ENCODE measurements at places on chromosomes 2 and 18.

DNA sequence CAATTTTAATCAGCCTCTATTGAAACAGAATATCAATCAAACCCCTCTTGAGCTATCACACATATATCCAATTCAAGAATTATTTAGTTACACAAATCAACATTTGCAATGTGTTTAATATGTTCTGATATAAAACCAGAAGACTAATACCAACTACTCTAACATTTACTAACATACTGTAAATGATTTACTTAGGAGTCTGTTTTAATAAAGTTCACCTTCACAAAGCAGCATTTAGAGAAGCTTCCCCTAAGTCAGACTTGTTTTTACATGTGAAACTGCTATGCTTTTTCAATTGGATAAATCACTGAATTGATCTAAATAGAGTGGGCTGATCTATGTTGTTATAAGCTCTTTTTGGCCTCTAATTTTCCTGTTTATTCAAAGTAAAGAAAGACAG, 18.3 kb downstream of the COL4A3 start:
- no peak for DNase-seq

DNA sequence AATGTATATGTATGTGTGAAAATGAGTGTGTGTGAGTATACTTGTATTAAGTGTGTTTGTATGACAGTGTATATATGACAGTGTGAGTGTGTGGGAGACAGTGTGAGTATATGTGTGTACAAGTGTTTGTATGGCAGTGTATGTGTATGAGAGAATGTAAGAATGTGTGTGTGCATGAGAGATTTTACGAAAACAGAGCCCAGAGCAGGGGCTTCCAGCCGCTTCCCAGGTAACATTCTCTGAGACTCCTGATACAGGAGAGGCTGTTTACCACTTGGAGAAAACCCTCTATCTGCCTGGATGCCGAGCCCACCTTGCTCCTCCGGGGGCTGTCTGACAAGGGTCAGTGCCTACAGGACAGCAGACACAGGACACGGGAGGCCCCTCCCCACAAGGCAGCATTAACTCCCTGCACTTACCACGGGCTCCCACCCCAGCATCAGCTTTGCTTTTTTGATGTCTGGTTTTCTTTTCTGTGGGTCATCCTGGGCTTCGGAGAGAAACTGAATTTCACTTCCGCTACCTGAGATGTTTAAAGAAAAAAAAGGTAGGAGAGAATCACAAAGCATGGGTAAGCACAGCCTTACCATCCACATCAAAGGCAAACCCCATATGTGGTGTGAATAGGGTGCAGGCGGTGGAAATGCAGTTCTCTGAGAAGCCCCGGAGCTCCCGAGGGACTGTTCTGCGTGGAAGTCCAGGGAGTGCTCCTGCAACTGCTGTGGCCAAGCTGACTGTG, 97.6 kb downstream of the UXS1 start:
- no peak for DNase-seq

DNA sequence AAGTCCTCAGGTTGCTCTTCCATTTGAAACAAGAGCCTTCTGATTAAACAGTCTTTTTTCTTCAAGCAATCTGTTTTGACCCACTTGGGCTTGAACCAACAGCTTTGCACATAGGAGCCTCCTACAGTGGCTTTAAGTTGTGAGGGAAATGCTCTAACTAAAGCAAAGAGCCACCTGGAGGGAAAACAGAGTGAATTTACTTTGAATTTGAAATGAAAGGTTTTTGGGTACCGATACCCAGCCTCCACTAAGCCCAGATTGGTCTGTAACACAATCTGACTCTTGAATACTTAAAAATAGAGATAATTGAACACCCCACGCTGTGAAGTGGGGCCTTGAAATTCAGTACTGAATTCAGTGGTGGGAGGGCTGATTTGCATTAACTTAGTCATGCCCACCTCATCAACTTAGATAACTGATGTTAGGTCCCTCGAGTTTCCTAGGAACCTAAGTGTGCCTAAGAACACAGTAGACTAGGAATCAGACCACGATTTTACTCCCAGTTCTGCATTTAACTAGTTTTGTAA, 56.3 kb upstream of the ACVR1C start:
- DNase-seq, result no peak

DNA sequence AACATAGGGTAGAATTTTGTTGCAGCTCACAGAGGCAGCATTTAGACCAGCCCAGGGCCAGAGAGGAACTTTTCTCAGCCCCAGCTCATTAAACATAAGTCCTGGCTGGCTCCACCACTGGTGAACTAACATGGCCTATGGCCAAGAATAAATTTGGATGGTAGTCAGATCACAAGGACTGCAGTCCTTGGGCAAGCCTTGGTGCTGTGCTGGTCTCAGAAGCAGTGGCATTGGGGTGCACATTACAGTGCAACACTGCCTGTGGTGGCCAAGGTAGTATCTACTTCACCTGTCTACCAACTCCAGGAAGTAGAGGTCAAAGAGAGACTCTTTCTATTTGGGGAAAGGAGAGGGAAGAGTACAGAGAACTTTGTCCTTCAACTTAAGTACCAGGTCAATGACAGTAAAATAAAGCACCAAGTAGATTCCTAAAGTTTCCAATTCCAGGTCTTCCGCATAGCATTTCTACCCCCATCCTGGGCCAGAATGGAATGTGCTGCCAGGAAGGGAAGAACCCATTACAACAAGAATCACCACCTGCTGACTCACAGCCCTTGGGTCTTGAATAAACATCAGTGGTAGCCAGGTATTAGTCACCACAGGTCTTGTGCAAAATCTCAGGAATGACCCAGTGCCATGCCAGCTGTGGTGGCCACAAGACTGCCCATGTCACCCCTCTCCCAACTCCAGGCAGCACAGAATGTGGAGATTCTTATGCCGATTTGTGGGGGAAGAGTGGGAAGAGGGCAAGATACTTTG, 155.4 kb upstream of the FSIP2 start:
- DNase-seq, result no peak

DNA sequence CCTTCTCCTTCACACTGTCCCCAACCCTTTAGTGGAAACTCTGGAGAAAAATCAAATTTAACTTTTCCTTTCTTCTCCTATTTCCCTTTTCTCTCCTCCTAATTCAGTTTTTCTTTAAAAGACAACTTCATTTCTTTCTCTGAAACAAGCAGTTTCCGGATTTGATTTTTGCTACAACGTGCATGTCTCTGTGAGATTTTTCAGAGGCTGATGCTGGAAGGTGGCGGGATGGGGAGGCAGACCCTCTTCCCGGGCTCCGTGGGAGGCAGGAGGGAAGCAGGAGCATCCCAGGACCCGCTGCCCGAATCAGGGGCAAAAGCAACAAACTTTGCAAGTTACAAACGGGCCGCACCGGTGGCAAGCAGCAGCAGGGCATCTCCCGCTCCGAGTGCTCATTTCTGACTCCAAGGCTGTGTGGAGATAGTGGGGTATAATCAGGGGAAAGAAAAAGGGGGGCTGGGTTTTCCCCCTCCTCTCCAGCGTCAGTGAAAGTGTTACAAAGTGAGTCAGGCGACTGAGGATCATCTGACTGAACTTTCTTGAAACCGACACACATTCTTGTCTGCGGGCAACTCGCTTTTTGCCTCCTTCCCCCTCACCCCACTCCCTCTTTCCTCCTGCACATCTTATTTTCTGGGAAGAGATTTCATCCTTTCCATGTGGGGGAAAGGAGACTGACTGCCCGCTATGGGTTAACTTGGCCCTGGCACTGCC, 6.4 kb downstream of the ZEB2 start:
- no peak for DNase-seq

DNA sequence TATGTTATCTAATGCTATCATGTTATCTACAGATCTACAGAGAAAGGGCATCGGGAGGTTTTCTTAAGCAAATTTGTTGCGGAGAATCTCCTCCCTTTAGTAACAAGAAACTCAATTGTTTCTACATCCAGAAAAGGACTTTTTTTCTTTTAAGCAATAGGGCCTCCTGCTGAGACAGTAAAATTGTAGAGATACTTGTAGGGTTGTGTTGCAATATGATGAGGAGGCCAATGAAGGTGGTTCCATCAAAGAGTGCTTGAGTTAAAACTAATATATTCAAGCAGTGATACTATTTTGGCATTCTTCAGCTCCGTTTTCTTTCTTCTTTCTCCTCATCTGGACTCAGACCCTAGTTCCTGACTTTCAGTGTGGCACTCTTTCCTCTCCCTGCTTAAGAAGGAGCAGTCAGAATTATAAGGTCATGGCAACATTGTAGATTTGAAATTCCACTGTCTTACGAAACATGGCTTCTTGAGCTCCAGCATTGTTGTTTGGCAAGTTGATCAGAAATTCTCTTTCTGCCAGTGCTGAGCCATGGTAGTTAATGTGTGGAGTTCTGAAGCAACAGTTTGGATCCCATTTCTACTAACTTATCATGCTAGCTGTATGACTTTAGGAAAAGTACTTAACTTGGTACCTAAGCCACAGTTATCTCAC, 202.0 kb upstream of the SLC14A2 start:
- no peak for DNase-seq

DNA sequence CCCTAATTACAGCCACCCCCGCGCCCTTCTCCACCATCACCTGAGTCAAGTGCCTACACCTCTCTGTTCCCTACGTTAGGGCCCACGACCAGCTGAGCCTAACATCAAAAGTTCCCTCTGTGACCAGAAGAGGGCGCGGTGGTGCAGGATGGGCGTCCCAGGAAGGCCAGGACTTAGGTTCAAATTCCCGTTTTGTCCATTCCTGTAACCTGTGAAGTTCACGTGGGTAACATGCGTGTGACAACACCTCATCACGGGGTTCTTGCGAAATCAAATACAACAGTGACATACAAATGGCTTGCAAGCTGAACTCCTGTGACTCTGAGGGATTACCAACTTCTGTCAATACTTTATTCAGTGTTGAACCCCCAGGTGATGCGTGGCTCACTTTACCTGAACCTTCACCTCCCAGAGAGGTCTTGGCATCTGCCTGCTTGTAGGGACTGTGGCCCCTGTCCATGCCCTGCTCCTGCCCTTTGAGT, 207.9 kb downstream of the ARL4C start:
- DNase-seq, result no peak

DNA sequence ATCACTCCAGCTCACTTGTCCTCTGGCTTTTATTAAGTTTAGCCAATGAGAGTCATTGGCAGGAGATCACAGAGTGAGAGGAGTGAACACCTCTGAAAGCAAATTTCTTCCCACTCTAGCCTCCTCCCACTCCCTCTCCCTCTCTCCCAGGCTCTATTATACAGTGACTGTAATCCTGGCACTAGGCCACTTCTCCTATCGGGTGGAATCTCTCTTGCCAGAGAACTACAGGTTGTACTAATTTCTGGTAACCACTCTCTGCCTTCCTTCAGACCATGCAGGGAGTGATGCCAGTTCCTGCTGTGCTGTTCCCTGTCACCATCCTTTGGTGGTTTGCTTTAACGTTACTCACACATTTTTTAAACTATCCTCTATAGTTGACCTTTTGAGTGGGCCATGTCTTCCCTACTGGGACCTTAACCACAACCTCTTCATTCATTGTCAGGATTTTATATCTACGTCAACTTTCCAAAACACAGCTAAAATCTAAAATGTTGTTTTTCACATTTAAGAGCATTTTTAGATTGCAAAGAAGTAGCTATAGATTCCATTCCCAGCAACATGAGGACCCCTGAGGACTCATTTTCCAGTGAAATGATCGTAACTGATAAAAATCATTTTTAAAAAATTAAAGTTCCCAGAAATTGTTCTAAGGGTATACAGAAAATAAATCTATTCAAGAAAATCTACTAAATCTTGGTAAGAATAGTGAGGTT, 217.1 kb downstream of the MREG start:
- DNase-seq, result no peak

DNA sequence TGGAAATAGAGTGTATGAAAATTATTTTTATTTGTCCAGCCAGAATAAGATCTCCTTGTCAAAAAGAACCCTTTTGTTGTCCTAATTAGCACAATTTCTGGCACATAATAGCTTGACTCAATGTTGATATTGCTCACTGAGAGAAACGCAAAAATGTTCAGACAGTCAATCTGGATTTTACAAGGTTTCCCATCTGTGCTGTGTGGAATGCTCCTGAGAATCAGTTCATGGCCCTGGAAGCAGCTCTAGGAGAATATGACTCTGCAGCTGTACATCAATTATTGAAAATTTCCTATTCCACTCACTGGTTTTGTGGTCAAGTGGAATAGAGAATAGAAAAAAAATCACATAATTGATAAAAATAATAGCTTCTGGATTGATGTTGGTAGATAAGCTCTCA, 1582.9 kb upstream of the NXPH2 start:
- DNase-seq, result no peak

DNA sequence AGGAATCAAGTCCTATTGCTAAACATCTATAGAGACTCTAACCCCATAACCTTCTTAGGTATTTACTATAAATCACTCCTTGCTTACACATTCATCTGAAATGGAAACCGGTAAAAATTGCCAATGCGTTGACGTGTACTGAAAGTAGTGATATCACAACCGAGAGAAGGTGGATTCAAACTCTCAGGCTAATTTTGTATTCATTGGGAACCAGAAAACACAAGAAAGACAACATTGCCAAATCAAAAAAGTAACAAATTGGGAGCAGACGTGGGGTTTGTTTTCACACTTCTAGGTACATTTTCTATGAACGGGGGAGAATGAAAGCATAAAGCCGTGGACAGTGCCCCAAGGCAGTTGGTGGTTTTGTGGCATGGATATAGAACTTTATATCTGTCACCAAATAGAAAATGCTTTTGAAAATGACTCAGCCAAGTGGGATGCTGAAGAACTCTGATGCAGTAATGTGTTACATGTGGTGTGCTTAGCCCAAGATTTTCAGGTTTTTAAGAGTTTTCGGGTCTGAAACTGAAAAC, 155.1 kb upstream of the RASGRP3 start:
- no peak for DNase-seq

DNA sequence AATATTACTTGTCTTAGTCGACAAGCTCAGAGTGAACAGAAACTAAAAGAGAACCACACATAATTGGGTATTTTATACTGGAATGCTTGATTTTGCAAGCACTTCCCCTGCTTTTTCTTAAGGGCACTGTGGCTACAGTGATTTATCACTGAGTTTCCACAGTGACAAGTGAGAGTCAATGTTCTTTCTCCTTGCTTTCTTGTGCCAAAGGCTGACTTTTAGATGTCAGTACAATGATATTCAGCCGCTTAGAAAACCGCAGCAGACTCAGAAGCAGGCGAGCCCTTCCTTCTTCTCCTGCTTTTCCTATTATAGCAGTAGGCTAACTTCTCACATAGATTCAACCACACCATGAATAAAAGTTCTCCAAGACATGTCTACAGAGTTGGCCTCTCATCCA, 1603.6 kb upstream of the NXPH2 start:
- no peak for DNase-seq

DNA sequence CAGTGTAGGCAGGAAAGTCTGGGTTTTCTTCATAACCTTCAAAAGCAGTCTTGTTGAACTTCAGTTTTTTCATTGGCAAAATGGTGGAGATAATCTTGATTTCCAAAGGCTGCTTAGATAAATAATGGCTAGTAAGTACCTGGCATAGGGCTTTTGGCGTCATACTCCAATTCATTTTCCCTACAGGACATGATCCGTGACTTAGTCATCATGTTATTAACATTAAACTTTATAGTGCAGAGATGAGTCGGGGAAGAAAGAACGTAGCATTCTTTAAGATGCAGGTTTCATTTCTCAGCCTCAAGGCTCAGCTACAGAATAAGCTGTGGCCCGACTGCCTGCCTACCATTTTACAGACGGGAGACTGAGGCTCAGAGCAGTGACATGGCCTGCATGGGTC, 64.0 kb downstream of the RALBP1 start:
- no peak for DNase-seq

Measured in DMS79 (cell line).